T-cell (primary cell): ENCODE measurements at places on chromosomes 16 and 17. TPM values are rescaled to one million over a fixed set of nuclear protein-coding genes. Genes with fewer than 3 reads are reported as not detected.

Gene TLK2
- 82.2 TPM for total RNA-seq

Gene NPIPB12
- total RNA-seq: 71.0 TPM

Gene TPPP3
- not detected for total RNA-seq

DNA sequence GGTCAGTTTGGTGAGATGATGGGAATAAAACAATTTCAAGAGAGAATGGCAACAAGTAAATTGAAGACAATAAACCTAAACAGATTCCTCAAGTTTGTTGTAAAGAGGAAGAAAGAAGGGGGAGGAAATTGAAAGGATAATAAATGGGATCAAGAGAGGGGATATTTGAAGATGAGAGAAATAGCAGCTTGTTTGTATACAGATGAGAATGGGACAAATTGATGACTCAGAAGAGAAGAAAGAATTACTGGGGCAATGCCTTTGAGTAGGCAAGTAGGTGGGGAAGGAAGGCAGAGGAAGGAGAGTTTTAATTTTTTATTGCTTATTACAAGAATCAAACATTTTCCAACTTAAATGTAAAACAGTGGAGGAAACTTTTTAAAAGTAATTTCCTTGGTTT lies 98.3 kb downstream of the CHD9 start:
- DNase-seq: no peak

- no peak for DNase-seq
Observed at GRCh38 chr16:88423448-88423850, 29.6 kb upstream of the ZFPM1 start.

DNA sequence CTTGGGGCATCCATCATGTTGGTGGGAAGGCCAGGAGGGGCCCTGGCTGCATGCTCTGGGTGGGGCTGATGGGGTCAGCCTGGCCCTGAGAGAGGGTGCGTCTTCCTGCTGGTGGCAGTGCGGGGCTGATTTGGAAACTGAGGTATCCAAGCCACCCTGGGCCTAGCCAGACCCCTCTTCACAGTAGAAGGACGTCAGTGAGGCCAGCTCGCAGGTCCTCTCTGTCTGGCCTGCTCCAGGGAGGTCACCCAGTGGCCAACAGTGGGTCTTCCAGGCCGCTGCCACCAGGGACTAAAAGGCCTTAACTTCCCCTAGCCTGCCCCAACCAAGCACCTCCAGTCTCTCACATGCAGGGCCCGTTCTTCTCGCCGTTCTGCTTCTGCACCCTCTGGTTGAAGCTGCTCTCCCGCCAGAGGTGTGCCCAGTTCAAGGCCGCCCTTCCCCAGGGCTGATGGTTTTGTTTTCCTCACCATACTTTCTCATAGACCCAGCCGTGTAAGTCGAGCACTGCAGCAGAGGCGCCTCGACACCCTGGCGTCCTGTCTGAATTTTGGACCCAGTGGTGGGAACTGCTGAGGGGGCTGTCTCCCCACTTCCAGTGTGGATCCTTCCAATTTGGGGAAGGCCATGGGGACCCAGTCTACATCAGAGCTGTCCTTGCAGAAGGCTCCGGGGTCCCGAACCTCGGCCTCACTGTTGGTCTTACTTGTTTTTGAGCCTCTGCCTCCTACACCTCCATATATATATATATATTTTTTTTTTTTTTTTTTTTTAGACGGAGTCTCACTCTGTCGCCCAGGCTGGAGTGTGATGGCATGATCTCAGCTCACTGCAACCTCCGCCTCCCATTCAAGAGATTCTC lies 42.9 kb upstream of the CDC42EP4 start:
- DNase-seq: no peak

DNA sequence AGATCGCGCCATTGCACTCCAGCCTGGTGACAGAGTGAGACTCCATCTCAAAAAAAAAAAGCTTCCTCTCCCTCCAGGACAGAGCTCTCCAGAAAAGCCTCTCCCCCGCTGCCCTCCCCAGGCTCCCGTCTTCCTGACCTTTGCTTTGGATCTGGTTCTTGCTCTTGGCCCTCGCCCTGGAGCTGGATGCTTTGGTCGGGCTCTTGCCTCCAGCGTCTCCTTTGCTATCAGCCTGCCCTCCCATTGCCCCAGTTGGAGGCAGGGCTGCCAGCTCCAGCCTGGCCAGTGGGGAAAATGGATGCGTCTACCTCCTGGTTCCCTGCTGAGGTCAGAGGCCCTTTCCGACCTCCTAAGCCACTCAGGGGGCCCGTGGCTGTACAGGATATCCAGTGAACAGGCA lies 35.9 kb downstream of the TRARG1 start:
- no peak for DNase-seq
